ENCODE measurements at places on chromosomes 1 and 21.
A peak's percentile ranks its signal among the peaks of the same experiment; 100 is the strongest.

- no peak for DNase-seq
Measured at GRCh38 chr1:45785583-45785982, 17.8 kb upstream of the MAST2 start.

DNA sequence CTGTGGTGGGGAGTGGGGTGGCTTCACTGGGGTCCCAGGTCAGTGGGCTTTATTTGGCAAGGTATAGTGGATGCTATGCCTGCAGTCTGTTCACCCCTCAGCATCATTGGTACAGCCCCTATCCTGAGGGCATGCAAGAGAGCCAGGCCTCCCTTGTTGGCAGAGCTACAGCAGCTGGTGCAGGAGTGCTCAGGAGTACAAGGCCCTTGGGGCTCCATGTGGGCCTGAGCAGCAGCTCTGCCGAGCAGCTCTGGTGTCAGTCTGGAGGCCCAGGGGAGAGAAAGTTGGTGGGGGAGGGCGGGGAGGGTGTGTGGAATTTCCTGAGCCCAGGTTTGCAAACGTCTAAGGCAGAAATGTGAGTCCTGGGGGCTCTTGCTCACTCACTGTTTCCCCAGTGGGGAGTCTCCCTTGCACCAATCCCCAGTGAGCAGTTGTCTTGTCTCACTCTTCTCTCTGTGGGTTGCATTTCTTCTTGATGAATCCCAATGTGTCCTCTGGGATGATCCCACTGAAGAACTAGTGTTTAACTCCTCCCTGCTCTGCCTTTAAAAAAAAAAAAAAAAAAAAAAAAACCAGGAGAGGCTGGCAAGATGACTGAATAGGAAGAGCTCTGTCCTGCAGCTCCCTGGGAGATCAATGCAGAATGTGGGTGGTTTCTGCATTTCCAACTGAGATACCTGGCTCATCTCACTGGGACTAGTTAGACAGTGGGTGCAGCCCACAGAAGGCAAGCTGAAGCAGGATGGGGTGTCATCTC lies 39.5 kb upstream of the CYP4X1 start:
- peak; percentile 1 for DNase-seq

DNA sequence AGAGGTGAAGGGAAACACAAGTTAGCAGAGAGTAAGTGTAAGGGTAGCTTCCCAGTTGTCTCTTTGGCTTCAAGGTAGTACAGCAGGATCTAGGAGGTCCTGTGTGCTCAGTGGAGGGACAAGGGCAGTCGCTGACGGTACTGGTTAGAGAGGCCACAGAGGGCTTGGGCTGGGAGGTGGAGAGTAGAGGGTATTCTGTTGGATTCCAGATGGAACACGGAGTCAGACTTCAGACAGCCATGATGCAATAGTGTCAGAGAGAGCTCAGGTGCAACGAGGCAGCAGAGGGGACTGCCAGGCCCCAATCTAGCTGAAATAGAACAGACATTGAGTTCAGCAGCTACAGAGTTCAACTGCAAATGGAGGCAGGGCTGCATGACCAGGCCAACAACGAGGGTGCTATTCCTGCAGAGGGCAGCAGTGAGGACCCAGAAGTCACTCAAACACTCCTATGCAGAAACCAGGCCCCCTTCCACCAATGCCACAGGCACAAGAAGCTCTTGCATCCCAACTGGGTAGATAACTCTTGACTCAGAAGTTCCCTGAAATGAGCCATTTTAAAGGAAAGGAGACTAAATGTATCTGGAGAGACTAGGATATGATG lies 325.0 kb upstream of the ESRRG start:
- no peak for DNase-seq

DNA sequence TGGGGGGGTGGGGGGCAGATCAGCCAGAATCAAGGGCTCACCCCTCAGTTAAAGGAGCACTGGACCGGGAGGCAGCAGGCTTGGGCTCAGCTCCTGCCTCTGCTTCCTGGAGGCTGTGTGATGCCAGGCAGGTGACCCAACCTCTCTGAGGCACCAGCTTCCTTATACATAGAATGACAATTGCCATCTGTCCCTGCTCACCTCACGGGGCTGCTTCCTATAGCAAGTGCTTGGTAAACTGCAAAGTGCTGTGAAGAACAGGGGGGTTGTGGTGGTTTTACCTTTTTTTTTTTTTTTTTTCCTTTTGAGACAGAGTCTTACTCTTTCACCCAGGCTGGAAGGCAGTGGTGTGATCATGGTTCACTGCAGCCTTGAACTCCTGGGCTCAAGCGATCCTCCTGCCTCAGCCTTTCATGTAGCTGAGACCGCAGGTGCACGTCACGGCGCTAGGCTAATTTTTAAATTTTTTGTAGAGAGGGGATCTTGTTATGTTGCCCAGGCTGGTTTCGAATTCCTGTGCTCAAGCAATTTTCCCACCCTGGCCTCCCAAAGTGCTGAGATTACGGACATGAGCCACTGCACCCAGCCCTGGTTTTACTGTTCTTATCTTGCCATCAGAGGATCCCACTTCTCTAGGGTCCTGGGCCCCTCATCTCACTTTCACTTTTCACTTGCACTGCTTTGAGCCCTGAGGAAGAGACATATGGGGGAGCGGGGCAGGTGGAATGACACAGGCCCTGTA lies 11.6 kb downstream of the KCNQ4 start:
- no peak for DNase-seq

- DNase-seq = no peak
Measured at GRCh38 chr1:177686933-177687332, 282.9 kb downstream of the SEC16B start.

GRCh38 chr21:33024201-33025103 lies 1.3 kb upstream of the OLIG2 start:
- no peak for DNase-seq

DNA sequence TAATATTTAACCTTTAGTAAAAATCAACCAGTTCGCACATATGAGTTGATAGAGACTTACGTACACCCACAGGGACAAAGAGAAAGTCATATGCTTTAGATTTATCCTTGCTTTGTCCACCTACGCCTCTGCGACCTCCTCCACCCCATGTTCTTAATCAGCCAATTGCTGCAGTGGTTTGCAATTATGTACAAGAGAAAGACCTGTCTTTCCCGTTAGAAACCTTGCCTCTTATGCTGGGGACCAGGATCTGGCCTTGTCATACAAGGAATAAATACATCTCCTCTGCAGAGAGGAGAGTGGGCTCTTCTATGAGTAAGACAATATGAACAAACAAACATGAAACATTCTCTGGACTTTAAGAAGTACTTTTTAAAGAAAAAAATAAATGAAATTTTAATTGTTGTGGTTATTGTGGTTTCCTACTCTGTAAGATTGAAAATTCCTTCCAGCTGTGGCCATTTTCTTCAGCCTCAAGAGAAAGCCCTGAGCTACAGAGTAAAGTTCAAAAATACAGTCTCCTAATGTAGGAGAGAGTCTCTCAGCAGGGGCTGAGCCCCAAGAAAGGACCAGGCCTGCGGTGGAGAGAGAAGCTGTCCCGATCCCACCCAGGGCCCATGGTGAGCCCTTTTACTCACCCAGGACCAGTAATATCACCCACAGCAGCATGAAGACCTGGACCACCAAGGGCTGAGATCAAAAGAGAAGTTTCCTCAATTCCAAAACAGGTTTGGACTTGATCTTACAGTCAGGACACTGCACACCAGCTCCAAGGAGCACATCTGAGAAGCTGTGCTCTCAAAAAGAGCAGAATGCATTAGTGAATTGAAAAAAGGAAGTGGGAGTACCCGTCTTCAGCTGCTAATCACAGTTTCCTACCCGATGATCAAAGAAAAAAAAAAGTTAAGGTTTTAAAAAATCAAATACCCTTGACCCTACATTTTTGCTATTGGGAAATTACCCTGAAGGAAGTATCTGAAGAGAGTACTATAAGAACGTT lies at the start of gene FCRL5:
Gene FCRL5, minus strand, starts transcription at position 822 of the 1,000 bp plus-strand sequence. Its CDS starts 153 bp downstream, at position 669.
- DNase-seq = no peak

DNA sequence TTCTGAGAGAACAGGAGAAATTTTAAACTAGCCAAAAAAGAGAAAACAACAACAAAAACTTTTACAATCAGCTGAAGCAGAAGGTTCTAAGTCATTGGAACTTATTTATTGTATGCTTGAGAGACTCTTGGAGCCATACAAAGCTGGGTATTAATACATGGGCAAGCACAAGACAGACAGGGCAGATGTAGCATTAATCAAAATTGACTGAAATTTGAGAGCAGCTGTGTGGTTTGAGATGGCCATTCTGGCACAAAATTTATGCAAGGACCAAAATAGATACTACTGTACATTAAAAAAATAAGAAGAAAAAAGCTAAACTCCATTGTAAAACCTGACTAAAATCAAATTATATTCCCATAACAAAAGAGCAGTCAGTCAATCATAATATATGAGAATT lies 892.5 kb downstream of the PLA2G4A start:
- DNase-seq = no peak

GRCh38 chr1:48181669-48182367 lies 40.7 kb upstream of the SLC5A9 start:
- no peak for DNase-seq

DNA sequence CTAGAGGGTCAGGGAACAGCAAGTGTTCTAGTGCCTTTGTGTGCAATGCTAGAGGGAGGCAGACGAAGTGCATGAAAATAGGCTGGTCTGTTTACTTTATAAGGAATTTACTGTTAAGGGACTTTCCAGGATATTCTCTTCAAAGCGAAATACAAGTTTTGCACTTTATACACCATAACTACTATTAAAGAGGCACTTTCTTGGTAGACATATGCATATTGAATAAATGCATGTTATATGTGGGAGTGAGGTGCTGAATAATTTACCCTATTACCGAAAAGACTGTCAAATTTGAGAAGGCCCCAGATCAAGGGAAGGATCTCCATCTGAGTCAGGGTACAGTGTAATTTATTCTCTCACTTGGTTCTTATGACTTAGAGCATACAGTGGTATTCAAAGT lies 310.5 kb downstream of the S1PR1 start:
- no peak for DNase-seq

GRCh38 chr1:223153177-223154119 lies 10.4 kb upstream of the TLR5 start:
- DNase-seq = no peak

GRCh38 chr1:230073371-230074035 lies 6.5 kb downstream of the GALNT2 start:
- no peak for DNase-seq

DNA sequence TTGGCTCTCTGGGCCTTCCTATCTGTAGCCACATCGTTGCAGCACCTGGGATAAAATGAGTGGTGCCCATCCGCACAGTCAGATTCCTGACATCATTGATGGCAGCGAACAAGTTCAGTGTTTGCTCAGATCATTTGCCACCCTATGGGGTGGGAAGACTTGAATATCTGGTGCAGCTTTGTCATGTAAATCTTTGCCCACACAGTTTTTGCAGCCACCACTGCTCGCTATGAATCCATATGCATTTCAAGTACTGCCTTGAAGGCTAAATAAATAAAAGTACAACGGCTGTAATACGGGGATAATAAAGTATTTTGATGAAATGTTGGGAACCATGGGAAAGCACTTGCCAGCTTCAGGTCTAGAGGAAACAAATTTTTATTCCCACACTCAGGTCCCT lies 56.3 kb upstream of the COA6 start:
- no peak for DNase-seq

DNA sequence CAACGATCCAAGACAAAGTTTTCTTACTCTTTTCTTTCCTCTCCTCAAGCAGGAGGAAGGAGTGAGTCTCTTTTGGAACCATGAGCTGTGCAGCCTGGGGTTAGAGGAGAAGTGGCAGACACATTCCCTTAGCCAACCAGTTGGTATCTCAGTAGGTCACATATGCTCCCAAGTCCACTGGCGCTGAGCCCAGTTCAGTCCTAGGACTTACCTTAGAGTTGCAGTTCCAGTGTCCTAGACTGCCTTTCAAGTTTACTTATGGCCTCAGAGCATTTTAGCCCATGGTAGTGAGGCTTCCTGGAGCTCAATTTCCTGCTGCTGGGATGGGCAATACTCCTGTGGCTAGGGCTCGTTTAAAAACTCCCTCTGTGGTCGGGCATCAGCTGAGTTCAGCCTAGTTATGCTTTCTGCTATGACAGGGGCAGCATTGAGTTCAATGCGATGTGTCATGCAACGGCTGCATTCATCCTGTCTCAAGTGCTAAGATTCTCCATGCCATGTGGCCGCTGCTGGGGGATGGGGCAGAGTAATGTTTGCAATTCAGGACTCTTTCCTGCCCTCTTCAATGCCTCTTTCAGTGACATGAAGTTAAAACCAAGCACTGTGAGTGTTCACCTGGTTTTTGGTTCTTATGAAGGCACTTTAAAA lies 103.8 kb downstream of the LRRC7 start:
- no peak for DNase-seq

GRCh38 chr1:155320661-155321617 lies at the start of gene RUSC1:
Gene RUSC1, plus strand, starts transcription at chr1:155320894. Its CDS starts 880 bp downstream, at chr1:155321774.
- DNase-seq = peak; percentile 72

DNA sequence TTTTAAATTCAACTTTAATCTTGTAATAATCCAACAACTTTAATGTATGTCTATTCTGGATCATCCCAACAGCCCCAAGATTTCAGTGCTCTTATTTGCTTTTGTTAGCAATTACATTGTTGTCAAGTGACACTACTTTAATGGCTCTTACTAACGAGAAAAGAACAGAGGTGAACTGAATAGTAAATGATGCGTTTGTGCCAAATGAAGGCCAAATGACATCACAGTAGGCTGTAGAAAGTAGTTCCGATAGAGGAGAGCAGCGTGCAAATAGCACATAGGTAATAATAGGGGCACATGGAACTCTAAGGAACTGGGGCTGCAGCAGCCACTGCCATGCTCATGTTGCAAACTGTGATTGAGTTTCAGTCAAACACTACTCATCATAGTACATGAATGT lies 301.9 kb downstream of the LMX1A start:
- DNase-seq = no peak

GRCh38 chr1:26724118-26724517 lies 28.3 kb downstream of the ARID1A start:
- DNase-seq = no peak

GRCh38 chr1:112509005-112509659 lies 367 bp downstream of the WNT2B start:
- DNase-seq = peak; percentile 29

GRCh38 chr21:29465546-29465945 lies 166.8 kb downstream of the BACH1 start:
- DNase-seq = no peak

GRCh38 chr1:180229483-180230415 lies at the start of gene LHX4:
Gene LHX4, plus strand, starts transcription at chr1:180230264. Its CDS starts 266 bp downstream, at chr1:180230530.
- no peak for DNase-seq

- DNase-seq = no peak
Measured at GRCh38 chr1:77168358-77168757, 50.9 kb downstream of the PIGK start.

- DNase-seq = peak; percentile 84
Measured at GRCh38 chr1:32337855-32338636, 2.0 kb upstream of the MARCKSL1 start.

- no peak for DNase-seq
Measured at GRCh38 chr1:227915564-227916553, 31.9 kb downstream of the WNT9A start.

DNA sequence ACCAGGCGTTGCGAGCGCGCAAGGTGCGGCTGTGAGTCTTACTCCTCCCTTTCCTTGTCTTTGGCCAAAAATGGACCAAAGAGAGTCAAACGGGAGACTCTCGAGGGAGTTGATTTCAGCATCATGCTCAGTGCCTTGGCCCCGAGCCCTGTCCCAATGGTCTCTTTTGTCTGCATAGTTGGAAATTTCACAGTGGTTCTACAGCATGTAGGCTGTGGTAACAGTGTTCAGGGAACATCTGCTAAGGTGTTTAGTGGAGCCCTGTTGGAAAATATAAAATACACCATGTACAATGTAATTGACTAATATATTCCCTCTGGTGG lies 2.7 kb downstream of the CACNA1E start:
- no peak for DNase-seq

GRCh38 chr1:25513666-25514065 lies 29.7 kb upstream of the LDLRAP1 start:
- DNase-seq = no peak

GRCh38 chr1:44693159-44693558 lies 18.6 kb downstream of the ARMH1 start:
- no peak for DNase-seq

Data from upper lobe of left lung (tissue), 6 donors.